ENCODE measurements at places on chromosomes 2 and 18.

- no peak overlapping the region for H3K4me3 ChIP-seq
- H3K27ac ChIP-seq: no peak overlapping the region
- 0 out of 2 replicates have a peak, but pooled peaks cover 3% of the 10 kb centered on the region for H3K27me3 ChIP-seq
- H3K36me3 ChIP-seq: no peaks in the 10 kb centered on the region
Measured at GRCh38 chr2:203959672-203960071, 23.1 kb downstream of the ICOS start.

DNA sequence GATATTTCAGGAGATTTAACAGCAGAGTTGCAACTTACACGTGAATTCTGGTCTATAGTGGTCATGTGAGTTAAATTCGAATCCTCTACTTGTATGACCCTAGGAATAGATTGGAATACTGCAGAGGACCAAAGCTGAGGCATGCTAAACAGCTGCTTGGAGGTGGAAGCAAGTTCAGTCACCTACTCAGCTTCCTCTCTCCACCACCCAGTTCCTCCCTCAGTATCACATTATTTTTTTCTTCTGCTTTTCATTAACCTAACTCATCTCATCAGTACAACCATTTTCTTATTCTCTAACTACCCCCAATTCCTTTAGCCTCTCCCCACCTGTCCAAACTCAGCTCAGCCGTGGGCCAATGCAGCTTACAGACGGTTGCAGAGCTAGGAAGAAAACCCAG, 385.5 kb downstream of the SETBP1 start:
- no peak for DNase-seq
- H3K4me3 ChIP-seq: no peak overlapping the region
- H3K27ac ChIP-seq: no peak overlapping the region
- H3K4me1 ChIP-seq: no peaks in the 10 kb centered on the region
- no peaks in the 10 kb centered on the region for H3K36me3 ChIP-seq

DNA sequence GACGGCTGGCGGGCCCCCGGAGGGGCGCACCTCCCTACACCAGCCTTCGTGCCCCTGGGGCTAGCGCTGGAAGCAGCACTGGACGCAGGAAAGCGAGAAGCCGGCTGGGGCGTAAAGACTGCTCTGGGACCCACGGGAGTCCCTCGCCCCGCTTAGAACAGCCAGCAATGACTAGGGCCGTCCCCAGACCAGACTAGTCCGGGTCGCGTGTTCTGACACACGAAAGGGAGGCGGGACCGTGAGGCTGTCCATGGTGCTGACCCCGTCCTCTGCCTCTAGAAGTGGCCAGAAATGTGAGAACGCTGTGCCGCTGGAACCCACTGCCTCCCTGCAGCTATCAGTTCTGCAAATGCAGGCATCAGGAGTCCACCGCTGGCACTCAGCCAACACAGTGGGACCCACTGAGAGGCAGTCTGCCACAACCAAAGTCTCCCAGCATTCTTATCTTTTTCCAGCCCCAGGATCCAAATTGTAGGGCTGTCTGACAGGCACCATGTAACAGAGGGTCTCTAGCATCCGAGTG, at the start of gene UCN:
Gene UCN (minus strand): TSS at position 87 of the 523 bp plus-strand sequence. CDS start 550 bp downstream, outside the sequence.
- H3K4me3 ChIP-seq: no peak within 1 kb of the TSS
- no peaks in the 10 kb centered on the region for H3K36me3 ChIP-seq
- DNase-seq: no peak
- H3K27me3 ChIP-seq: no peaks in the 10 kb centered on the region

DNA sequence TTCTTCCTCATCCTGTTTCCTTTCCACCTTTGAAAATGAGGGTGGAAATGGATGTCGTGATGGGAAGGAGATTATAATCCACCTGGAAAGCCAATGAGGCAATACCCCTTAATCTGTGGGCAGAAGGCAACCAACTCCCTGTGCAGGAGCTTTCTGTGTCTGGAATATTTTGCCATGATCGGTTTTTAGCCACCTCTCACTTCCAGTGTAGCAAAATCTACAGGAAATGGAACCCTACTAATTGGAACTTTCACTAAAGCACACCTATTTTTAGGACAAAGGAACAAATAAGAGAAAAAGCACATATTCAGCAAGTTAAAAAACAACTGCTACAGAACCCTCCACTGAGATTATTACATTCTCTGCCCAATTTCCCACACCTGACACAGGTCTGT, 112.1 kb upstream of the SMAD7 start:
- no peak for DNase-seq
- no peaks in the 10 kb centered on the region for H3K4me1 ChIP-seq
- H3K4me3 ChIP-seq: no peak overlapping the region
- no peaks in the 10 kb centered on the region for H3K27me3 ChIP-seq

- no peak overlapping the region for H3K27ac ChIP-seq
- peak; percentile 19 for DNase-seq
- H3K36me3 ChIP-seq: no peaks in the 10 kb centered on the region
- H3K4me3 ChIP-seq: no peak overlapping the region
- peaks cover 12% of the 10 kb centered on the region for H3K4me1 ChIP-seq
Measured at GRCh38 chr2:58146707-58147106, 94.4 kb downstream of the FANCL start.

DNA sequence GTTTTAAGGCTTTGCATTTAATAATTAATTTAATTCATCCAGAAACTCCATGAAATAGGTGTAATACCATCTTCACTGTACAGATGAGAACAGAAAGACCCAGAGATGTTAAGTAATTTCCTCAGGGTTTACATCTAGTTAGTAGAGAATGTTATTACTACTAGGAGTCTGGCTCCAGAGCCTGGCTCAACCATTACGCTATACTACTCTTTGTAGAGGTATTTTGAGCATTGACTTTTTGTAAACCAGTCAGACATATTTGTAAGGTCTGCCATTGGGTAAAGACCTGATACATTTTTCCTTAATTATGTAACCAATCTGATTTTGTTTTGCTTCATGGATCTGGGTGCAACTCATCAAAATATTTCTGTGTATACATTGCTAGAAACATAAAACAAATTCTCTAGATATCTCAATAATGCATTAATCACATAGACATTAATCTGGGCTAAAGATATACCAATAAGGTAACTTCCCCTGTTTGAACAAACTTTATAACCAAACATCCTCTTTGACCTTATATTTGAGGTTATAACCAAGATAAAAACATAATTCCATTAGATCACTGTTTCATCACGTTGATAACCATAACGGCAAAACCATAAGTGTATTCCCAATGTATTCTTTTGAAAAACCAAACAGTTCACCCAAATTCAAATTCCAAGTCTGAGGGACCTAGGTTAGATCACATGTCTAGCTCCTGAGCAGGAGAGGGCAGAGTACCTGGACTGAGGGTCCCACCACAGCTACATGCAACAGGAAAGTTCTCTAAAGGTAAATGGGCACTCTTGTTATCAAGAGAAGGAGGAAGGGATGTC, 135.0 kb downstream of the IKZF2 start:
- no peaks in the 10 kb centered on the region for H3K4me1 ChIP-seq
- no peak overlapping the region for H3K27ac ChIP-seq
- no peaks in the 10 kb centered on the region for H3K36me3 ChIP-seq
- no peak for DNase-seq
- no peaks in the 10 kb centered on the region for H3K27me3 ChIP-seq
- H3K4me3 ChIP-seq: no peak overlapping the region

DNA sequence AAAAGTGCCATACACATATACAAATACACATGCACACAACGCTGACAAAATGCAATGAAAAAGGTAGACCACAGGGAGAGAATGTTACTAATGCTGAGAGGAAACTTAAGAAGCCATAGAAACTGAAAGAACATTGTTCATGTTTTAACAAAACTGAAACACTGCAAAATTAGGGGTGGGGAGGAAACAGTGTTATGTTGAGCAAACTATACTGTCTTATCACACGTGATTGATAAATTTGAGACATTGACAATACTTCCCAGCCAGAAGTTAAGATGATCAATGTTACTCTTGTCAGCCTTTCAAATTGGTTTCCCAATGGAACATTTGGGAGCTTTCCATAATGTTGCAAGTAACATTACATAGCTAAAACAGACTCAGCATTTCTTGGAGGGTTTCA, 165.5 kb downstream of the L3MBTL4 start:
- DNase-seq: no peak
- H3K4me3 ChIP-seq: no peak overlapping the region
- H3K4me1 ChIP-seq: no peaks in the 10 kb centered on the region
- no peaks in the 10 kb centered on the region for H3K27me3 ChIP-seq
- H3K27ac ChIP-seq: no peak overlapping the region

- no peaks in the 10 kb centered on the region for H3K36me3 ChIP-seq
- peaks cover 45% of the 10 kb centered on the region for H3K4me1 ChIP-seq
- no peaks in the 10 kb centered on the region for H3K27me3 ChIP-seq
- DNase-seq: no peak
Measured at GRCh38 chr2:43294973-43295603, 68.7 kb upstream of the ZFP36L2 start.

DNA sequence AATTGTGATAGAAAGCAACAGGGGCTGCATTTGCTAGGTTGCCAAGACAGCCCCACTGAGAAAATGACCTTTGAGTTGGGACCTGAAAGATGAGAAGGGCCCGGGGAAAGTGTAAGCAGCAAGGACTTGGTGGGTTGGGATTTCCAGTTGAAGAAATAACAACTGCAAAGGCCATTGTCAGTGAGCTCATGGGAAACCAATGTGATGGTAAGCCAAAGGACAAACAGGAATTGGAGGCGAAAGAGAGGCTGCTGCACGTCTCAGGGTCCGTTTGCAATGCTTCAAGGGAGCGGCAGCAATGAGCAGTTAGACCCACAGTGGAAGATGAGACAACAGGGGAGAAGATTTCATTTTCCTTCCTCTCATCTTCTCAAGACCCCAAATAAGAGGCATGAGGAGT, 51.5 kb upstream of the RGPD4 start:
- no peaks in the 10 kb centered on the region for H3K36me3 ChIP-seq
- no peak for DNase-seq
- H3K4me1 ChIP-seq: no peaks in the 10 kb centered on the region
- H3K27ac ChIP-seq: no peak overlapping the region

GRCh38 chr18:12049978-12050811, 43.4 kb upstream of the ANKRD62 start:
- no peak overlapping the region for H3K27ac ChIP-seq
- H3K27me3 ChIP-seq: no peaks in the 10 kb centered on the region
- no peak for DNase-seq
- H3K4me1 ChIP-seq: no peaks in the 10 kb centered on the region
- H3K36me3 ChIP-seq: no peaks in the 10 kb centered on the region

DNA sequence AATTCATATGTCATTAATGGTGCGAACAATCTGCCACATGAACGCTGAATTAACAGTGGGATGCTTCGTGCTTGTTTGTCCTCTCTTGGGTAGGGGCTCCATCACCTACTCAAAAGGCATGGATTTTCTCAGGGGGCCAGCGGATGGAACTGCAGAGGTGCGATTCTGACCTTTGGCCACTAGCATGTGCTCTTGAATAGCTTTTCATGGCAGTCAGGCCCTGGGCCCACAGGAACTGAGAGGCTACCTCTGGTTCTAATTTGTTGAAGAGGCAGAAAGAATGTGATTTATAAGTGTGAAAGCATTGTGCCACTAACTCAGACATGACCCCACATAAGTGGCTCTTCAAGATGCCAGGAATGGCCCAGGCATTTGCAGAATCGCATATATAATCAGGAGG, 283.2 kb downstream of the INSIG2 start:
- no peaks in the 10 kb centered on the region for H3K36me3 ChIP-seq
- no peak overlapping the region for H3K4me3 ChIP-seq
- no peaks in the 10 kb centered on the region for H3K4me1 ChIP-seq
- peak; percentile 19 for DNase-seq
- no peak overlapping the region for H3K27ac ChIP-seq

DNA sequence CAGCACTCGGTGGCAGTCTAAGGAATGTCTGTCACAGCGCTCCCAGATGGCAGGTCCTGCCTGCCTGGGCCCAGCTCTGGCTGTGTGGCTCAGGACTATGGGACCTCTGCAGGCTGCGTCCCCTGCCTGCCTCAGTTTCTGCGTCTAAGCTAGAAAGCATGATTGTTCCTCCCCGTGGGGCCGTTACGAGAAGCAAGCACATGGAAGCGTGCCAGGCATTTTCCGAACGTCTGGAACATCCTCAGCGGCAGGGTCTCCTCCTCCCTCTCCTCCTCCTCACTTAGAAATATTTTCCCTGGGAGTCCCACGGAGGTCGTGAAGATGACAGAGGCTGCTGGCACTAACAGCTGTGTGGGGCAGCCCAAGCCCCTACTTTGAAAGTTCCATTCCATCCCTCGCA, 43.3 kb downstream of the LRRFIP1 start:
- H3K4me3 ChIP-seq: no peak overlapping the region
- H3K36me3 ChIP-seq: no peaks in the 10 kb centered on the region
- H3K27me3 ChIP-seq: peaks cover 8% of the 10 kb centered on the region
- DNase-seq: no peak

GRCh38 chr18:63197246-63197869, 122.2 kb downstream of the BCL2 start:
- no peak overlapping the region for H3K4me3 ChIP-seq
- no peak overlapping the region for H3K27ac ChIP-seq
- DNase-seq: no peak
- no peaks in the 10 kb centered on the region for H3K4me1 ChIP-seq

DNA sequence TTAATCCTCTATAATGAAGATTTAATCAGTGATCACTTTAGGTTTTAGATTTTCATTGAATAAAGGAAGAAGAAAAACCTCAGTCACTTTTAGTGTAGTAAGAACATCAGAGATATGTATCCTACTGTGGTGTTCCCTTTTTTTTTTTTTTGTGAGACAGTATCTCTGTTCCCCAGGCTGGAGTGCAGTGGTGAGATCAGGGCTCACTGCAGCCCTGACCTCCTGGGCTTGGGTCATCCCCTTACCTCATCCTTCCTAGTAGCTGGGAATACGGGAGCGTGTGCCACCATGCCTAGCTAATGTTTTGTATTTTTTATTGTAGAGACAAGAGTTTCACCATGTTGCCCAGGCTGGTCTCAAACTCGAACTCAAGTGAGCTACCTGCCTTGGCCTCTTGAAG, 5.1 kb downstream of the SLC39A10 start:
- no peak overlapping the region for H3K27ac ChIP-seq
- no peaks in the 10 kb centered on the region for H3K36me3 ChIP-seq
- no peak overlapping the region for H3K4me3 ChIP-seq
- no peak for DNase-seq
- no peaks in the 10 kb centered on the region for H3K27me3 ChIP-seq

DNA sequence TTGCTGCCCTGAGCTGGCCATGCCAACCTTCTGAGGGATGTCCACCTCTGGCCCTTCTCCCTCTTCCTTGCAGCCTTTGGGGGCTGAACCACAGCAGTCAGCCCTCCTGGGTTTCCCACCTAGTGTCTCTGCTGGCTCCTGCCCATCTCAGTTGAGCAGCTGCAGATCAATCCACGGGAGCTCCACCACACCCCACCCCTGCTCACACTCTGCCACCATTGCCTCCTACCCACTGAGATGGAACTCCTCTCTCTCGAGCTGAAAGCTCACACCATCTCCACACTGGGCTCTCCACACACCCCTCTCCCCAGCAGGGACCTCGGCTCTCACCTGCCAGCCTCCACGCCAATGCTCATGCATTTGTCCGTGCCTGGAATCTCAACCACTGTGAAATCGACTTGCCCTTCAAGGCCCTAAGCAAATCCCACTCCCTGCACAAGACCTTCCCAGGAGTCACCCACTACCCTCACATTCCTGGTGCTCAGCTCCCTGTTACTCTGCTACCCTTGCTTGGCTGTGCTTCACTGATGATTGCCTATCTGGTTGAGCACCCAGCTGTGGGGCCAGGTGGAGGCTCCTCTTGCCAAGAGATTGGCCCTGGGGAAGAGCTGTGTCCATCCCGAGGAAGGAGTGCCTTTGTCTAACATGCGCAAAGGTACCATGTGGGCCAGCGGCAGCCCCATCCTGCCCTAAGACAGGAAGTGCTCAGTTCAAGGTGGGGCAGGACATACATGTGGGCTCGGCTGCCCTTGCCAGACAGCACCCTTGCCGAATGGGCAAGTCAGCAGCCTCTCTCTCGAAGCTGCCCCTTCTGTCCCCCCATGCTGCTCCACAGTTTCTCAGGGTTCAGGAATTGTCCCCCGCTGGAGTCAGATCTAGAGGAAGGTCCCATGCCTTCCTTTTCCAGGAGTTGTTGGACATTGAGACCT, 208.7 kb downstream of the CYP26B1 start:
- no peaks in the 10 kb centered on the region for H3K27me3 ChIP-seq
- DNase-seq: no peak
- no peaks in the 10 kb centered on the region for H3K4me1 ChIP-seq
- no peak overlapping the region for H3K27ac ChIP-seq
- H3K4me3 ChIP-seq: no peak overlapping the region

All from HCT116 (cell line).